ENCODE measurements at places on chromosomes 11 and 22. TPM values are rescaled to one million over a fixed set of nuclear protein-coding genes. Genes with fewer than 3 reads are reported as not detected.

The TESMIN gene
- 0.13 TPM for total RNA-seq

The ALDH3B1 gene
- 29.2 TPM for total RNA-seq

The SPTBN2 gene
- 1.2 TPM for total RNA-seq

The TMEM121B gene
- under 0.01 TPM for total RNA-seq

The LTO1 gene
- 22.4 TPM for total RNA-seq

The OR51E2 gene
- not detected for total RNA-seq

The MS4A2 gene
- not detected for total RNA-seq

The C11orf86 gene
- not detected for total RNA-seq

The EMID1 gene
- total RNA-seq = not detected

The MS4A12 gene
- total RNA-seq = not detected

The AMOTL1 gene
- 40.8 TPM for total RNA-seq

The RAB30 gene
- 25.3 TPM for total RNA-seq

The ATXN10 gene
- 154 TPM for total RNA-seq

The BAIAP2L2 gene
- 2.0 TPM for total RNA-seq
